T-helper 17 cell (primary cell): ENCODE measurements at places on chromosomes 4 and X. TPM values are rescaled to one million over a fixed set of nuclear protein-coding genes. Genes with fewer than 3 reads are reported as not detected.

DNA sequence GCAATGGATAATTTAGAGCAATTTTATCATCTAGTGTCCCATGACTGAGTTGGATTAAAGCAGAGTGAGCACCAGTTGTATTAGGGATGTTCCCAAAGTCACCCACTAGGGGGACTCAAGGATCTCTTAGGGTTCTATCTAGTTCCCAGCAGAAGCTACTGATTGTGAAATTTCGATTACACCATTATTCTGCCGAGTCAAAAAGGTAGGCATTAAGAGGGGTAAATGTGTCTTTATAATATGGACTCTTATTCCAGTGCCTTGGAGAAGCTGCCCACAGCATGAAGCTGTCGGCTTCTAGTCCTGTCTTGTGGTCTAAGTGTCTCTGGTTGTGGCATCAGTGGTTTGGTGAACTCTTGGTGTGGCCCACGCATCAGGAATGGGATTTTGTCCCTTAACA is 53.3 kb downstream of the RGS12 start:
- no peaks in the 10 kb centered on the region for H3K36me3 ChIP-seq
- H3K27ac ChIP-seq = no peak overlapping the region
- no peak overlapping the region for H3K4me3 ChIP-seq
- peaks cover 13% of the 10 kb centered on the region for H3K4me1 ChIP-seq

DNA sequence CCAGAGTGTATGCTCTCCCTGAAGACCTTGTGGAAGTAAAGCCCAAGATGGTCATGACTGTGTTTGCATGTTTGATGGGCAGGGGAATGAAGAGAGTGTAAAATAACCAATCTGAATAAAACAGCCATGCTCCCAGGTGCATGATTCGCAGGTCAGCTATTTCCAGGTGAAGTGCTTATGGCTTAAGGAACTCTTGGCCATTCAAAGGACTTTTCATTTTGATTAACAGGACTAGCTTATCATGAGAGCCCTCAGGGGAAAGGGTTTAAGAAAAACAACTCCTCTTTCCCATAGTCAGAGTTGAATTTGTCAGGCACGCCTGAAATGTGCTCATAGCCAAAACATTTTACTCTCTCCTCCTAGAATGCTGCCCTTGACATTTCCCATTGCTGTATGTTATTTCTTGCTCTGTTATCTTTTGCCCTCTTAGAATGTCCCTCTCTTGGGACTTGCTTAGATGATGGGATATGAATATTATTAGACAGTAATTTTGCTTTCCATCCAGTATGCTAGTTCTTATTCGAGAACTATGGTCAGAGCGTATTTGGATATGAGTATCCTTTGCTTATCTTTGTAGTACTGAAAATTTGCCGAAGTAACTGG is 88.6 kb downstream of the PLS3 start:
- H3K27ac ChIP-seq = no peak overlapping the region
- H3K27me3 ChIP-seq = no peaks in the 10 kb centered on the region
- no peak overlapping the region for H3K4me3 ChIP-seq
- DNase-seq = no peak

Gene MTNR1A
- total RNA-seq = not detected

Gene CWH43
- total RNA-seq = not detected

Gene IL13RA2
- total RNA-seq = not detected

DNA sequence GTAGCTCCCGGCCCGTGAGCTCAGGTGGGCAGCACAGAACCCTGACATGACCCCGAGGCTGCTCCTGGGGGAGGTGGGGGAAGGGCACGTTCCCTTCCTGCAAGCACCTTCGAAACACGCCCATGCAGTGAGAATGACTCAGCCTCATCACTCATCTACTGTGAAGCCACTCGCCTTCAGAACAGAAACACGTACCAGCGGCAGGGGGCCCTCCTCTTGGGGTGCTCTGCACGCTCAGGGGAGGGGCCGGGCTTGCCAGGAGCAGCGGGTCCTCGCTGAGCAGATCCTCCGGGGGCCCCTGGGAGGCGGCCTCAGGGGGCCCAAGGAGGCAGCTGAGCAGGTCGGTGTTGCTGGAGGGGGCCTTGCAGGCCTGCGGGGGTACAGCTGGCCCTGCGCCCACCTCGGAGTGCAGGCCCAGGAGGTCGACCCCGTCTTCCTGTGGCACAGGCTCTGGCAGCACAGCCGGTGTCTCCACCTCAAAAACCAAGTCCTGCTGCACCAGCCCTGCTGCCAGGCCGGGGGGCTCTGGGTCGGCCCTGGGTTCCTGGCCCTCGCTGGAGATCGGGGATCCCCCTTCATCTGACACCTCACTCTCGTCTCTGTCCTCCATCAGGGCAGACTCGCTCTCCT is 40.9 kb upstream of the CPLX1 start:
- peaks cover 6% of the 10 kb centered on the region for H3K36me3 ChIP-seq
- no peak overlapping the region for H3K27ac ChIP-seq
- no peak overlapping the region for H3K4me3 ChIP-seq
- peaks cover 8% of the 10 kb centered on the region for H3K4me1 ChIP-seq
- H3K27me3 ChIP-seq = no peaks in the 10 kb centered on the region
- DNase-seq = no peak

- H3K27me3 ChIP-seq = no peaks in the 10 kb centered on the region
- DNase-seq = no peak
- no peak overlapping the region for H3K27ac ChIP-seq
- no peaks in the 10 kb centered on the region for H3K4me1 ChIP-seq
- H3K36me3 ChIP-seq = no peaks in the 10 kb centered on the region
- no peak overlapping the region for H3K4me3 ChIP-seq
These were observed 650.9 kb upstream of the PCDH10 start for GRCh38 chr4:132498215-132498614.

- no peak overlapping the region for H3K4me3 ChIP-seq
- H3K36me3 ChIP-seq = no peaks in the 10 kb centered on the region
- no peak overlapping the region for H3K27ac ChIP-seq
- DNase-seq = no peak
These were observed 446.3 kb upstream of the FSTL5 start for GRCh38 chr4:162610116-162610515.

Gene MSANTD1
- total RNA-seq = 1.7 TPM

Gene CXCL11
- not detected for total RNA-seq

Gene APOOL
- total RNA-seq = 7.8 TPM

Gene USP17L5
- total RNA-seq = not detected

GRCh38 chr4:154640999-154641398 is 28.5 kb upstream of the FGG start:
- no peak overlapping the region for H3K4me3 ChIP-seq
- peaks cover 8% of the 10 kb centered on the region for H3K4me1 ChIP-seq
- H3K27ac ChIP-seq = no peak overlapping the region
- peaks cover 41% of the 10 kb centered on the region for H3K27me3 ChIP-seq
- no peaks in the 10 kb centered on the region for H3K36me3 ChIP-seq

DNA sequence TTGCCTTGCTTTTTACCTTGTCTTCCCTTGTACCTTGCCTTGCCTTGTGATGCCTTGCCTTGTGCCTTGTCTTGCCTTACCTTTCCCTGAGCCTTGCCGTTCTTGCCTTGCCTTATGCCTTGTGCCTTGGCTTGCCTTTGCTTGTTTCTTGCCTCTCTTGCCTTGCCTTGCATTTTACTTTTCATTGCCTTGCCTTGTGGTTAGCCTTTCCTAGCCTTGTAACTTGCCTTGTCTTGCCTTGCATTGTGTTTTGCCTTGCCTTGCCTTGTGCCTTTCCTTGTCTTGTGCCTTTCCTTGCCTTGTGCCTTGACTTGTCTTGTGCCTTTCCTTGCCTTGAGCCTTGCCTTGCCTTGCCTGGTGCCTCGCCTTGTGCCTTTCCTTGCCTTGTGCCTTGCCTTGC is 84.6 kb downstream of the TAB3 start:
- H3K27me3 ChIP-seq = no peaks in the 10 kb centered on the region
- no peak for DNase-seq
- no peak overlapping the region for H3K4me3 ChIP-seq
- no peaks in the 10 kb centered on the region for H3K4me1 ChIP-seq

Gene ADH6
- total RNA-seq = not detected

Gene ADH4
- not detected for total RNA-seq

Gene F9
- not detected for total RNA-seq

Gene CENPVL3
- total RNA-seq = not detected

Gene BRS3
- total RNA-seq = not detected

DNA sequence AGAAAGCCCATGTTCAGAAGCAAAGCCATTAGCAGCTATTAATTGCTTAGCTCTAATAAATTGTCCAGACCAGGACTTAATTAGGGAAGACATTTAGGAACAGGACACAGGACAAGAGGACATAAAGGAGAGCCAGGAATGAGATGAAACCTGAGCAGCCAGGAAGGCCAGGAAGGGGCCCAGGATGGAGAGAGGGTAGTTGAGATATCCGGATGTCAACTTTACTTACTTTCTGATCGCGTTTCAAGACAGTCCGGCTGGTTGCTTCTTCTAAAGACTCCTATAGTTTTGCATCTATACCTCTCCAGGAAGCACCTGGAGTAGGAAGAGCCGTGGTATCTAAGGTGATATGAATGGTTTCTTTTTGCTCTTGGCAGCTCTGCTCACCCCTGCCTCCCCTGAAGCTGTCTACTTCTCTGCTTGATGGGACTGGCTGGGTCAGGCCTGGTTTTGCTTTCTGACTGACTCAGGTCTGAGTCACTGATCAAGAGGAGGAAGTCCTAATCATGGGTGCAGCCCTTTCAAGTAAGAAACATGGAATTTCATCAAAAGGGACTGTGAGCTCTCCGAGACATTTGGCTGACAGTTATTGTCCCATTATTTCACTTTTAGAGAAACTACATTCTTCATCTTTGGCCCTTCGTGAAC is 733.3 kb downstream of the RPA4 start:
- H3K36me3 ChIP-seq = no peaks in the 10 kb centered on the region
- no peaks in the 10 kb centered on the region for H3K27me3 ChIP-seq
- H3K4me3 ChIP-seq = no peak overlapping the region
- H3K27ac ChIP-seq = no peak overlapping the region
- H3K4me1 ChIP-seq = no peaks in the 10 kb centered on the region

DNA sequence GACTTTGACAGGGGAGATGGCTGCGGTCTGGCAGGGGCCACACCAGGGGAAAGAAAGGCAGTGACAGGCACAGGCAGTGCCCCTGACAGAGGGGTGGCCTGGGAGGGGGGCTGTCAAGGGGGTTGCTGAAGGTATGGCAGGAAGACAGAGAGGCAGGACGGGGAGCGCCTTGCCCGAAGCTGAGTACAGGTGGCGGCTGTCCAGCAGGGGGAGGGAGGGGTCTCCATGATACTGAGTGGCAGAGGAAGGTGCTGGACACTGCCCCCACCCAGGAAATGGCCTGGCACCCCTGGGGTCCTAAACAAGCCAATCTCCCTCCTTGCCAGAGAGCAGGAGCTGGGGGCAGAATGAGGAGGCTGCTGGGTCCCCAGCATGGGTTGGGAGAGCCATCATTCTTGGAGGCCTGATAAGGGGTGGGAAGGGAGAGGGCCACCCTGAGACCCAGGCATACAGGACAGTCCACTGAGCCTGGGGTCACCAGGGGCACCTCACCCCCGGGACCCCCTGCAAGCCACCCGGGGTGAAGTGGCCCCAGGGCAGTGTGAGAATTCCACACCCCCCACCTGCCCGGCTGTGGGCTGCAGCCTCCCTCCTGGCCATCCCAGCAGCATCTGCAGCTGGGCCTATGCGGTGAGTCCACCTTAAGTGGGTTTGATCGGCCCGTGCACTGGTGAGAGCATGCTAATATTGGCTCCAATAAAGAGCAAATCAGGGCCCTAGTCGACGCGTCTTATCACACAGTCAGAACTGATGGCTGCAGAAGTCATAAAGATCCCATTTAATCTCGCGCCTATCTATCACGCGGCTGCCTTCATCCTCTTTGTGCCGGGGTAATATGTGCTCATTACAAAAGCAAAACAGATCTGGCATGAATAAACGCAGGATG is 108.5 kb downstream of the FAM53A start:
- H3K27me3 ChIP-seq = no peaks in the 10 kb centered on the region
- H3K4me1 ChIP-seq = peaks cover 6% of the 10 kb centered on the region
- H3K27ac ChIP-seq = no peak overlapping the region

DNA sequence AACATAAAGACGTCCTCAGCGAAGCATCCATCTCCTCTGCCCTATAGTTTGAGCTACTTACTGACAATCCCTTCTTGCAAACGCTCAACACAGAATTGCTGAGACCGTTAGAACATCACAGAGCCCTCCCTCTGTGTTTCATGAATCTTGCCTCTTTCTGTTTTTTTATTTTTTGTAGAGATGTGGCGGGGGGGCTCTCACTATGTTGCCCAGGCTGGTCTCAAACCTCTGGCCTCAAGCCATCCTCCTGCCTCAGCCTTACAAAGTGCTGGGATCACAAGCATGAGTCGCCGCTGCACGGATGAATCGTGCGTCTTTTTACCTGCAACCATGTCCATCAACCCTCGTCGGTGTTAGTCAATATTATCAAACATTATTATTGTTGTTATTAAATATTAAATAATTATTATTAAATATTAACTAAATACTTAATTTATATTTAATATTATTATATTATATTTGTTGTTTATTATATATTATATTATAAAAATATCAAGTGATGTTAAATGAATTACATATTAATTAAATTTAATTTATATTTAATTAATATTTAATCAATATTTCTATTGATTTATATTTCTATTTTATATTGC is 200.7 kb downstream of the CRLF2 start:
- no peaks in the 10 kb centered on the region for H3K27me3 ChIP-seq
- H3K4me3 ChIP-seq = no peak overlapping the region
- DNase-seq = no peak
- H3K27ac ChIP-seq = no peak overlapping the region
- H3K36me3 ChIP-seq = no peaks in the 10 kb centered on the region

GRCh38 chr4:169727616-169728015 is 30.1 kb downstream of the HPF1 start:
- H3K4me3 ChIP-seq = no peak overlapping the region
- no peaks in the 10 kb centered on the region for H3K4me1 ChIP-seq
- no peak for DNase-seq
- peaks cover 2% of the 10 kb centered on the region for H3K36me3 ChIP-seq
- H3K27me3 ChIP-seq = no peaks in the 10 kb centered on the region

Gene GPC3
- 0.39 TPM for total RNA-seq

Gene ATP1B4
- not detected for total RNA-seq

Gene RTL3
- not detected for total RNA-seq

DNA sequence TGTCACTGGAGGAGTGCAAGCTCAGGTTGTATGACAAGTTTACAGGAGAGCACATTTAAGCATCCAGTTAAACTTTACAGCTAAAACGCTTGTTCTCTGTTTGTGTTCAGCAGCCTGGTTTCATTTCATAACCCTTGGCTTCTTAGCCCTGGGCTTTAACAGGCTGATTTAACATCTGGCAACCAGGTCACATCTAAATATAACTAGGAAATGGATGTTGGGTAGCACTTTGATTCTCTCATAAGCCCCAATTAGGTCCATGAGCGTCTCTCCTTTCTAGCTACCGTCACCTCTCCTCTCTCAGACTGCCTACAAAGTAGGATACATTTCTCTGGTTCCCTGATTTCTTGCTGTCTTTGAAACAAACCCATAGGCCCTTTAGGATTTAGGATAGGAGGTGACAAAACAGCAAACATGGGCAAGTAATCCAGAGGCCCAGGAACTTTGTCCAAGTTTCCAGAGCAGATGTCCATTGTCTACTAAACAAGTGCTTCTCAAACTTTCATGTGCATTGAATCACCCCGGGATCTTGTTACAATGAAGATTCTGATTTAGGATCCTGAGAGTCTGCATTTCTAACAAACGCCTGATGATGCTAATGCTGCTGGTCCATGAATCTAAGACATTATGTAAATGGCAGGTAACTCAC is 22.5 kb downstream of the OTUD6A start:
- no peak overlapping the region for H3K27ac ChIP-seq
- DNase-seq = no peak
- peaks cover 8% of the 10 kb centered on the region for H3K27me3 ChIP-seq
- H3K4me3 ChIP-seq = no peak overlapping the region
- H3K4me1 ChIP-seq = no peaks in the 10 kb centered on the region
- no peaks in the 10 kb centered on the region for H3K36me3 ChIP-seq

Gene CPXCR1
- not detected for total RNA-seq

Gene RENBP
- total RNA-seq = 11.5 TPM

Gene SSX1
- not detected for total RNA-seq
